IPS DF 19.7 (cell line): ENCODE measurements at places on chromosomes 3 and 15.

DNA sequence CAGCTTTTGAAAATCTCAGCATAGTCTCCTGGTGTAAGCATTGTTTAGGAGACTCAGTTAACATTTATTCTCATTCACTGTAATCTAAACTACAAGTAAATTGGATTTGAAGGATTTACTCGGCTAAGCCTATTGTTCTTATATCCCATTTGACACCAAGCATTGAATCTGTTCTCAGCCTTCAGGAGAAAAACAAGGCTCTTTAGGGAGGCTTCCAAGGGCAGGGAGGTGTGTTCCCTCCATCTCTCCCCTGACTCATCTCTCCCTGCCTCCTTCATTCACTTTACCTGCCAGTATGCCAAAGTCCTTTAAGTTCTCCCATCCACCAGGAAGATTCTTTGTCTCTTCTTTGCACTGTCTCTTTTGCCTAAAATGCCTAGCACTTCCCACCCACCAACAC is 347.8 kb downstream of the MFSD1 start:
- no peak for DNase-seq

- no peak for DNase-seq
Observed at GRCh38 chr3:77825001-77825827, 785.3 kb downstream of the ROBO2 start.

GRCh38 chr15:58631319-58631718 is 118.2 kb downstream of the ADAM10 start:
- DNase-seq, result no peak

DNA sequence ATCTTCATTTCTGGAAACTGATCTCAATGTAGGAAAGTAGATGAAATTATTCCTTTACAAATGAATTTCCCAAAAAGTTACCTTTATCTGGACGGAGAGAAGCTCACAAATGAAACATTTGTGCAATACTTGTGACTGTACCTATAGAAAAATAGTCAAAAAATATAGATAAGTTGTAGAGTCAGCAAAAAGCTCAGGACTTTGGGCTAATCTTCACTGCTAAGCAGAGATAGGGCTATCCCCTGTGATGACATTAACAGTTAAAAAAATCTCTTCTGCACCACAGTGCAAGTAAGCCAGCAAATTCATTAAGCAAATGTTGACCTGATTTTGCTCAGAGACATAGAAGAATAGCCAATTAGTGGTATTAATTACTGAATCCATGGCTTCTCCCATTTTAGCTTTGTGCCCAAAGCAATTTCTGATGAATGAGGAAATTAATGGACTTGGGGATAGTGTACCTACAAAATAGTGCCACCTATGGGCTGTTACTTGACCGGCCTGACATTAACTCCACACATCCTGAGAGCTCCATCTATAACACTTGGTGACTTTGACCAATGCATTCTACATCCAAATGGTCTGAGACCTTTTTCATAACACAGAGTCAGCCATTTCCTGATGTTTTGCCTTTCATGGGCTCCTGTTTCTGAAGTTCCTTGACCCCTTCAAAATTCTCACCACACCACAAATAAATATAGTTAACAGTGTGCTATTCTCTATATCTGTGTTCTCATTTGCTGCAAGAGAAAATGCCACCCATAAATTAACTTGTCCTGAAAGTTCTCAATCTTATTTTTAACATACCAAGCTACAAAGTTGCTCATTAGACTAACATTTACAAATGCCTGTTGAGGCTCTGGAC is 105.0 kb downstream of the SSR3 start:
- no peak for DNase-seq

- no peak for DNase-seq
Observed at GRCh38 chr15:84812842-84813241, 4.3 kb upstream of the ALPK3 start.

GRCh38 chr3:72022027-72022426 is 237.1 kb upstream of the PROK2 start:
- DNase-seq, result no peak

DNA sequence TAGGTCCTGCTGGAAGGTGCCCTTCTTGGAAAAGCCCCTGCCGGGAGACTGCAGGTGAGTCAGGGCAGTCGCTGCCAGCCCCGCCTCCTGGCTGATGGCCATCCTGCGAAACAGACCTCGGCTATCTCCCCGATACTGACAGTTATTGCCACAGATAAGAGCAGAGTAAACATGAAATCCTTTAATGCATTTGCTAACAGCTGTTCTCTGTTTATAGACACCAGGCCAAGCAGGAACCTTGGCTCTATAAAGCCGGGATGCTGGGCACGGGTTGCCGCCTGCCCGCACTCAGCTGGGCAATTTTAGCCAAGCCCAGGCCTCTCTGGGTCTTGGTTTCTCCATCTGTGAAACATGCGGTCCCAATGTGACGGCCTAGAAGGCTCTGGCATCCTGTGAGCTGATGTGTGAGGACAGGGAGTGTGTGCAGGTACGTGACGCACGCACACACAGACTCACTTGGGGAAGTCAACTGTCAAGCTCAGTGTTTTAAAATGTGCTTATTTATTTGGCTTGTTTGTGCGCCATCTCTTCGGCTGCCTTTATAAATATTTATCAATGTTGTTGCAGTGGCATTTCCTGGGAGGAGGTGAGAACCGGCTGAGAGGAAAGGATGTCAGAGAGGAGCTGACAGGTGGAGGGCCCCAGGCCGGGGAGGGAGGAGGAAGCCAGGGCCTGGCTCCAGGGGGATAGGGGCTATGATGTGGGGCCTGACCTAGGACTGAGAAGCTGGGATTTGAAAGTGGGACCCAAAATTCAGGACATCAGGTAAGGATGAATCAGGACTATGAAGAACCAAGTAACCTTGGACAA is 50.8 kb upstream of the PRR23E start:
- DNase-seq, result no peak

- no peak for DNase-seq
Observed at GRCh38 chr3:129224984-129225393, 24.4 kb upstream of the COPG1 start.

DNA sequence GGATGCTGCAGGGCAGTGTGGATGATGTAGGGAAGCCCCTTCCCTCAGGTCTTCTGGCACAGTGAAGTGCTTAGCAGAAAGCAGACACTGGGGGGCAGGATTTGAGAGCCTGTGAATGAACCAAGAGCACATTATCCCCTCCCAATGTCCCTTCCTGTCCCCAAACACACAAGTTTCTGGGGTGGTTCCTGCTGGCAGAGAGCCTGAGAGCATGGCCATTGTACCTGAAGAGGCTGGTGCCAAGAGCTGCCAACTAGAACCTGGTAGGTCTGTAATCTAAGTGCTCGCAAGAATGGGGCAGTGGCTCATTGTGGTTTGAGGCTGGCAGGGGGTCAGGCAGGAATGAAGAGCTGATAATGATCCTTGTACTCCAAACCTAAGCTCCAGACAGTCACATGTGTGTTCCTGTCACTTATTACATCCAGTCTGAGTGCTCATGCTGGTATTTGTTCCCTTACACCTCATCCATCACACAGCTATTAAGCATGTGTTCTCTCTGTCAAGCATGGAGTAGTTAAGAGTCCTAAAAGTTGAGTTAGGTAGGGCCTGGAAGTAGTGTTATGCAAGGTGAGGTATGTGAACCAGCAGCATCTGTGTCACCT is 6.7 kb upstream of the CCR1 start:
- no peak for DNase-seq

GRCh38 chr3:138348754-138349739 is 668 bp downstream of the MRAS start:
- no peak for DNase-seq

GRCh38 chr15:61070111-61070901 is 158.8 kb downstream of the RORA start:
- no peak for DNase-seq

- DNase-seq, result no peak
Observed at GRCh38 chr15:50256188-50257041, 9.1 kb downstream of the HDC start.

GRCh38 chr3:130258532-130258952 is 86.9 kb upstream of the COL6A5 start:
- DNase-seq, result no peak

DNA sequence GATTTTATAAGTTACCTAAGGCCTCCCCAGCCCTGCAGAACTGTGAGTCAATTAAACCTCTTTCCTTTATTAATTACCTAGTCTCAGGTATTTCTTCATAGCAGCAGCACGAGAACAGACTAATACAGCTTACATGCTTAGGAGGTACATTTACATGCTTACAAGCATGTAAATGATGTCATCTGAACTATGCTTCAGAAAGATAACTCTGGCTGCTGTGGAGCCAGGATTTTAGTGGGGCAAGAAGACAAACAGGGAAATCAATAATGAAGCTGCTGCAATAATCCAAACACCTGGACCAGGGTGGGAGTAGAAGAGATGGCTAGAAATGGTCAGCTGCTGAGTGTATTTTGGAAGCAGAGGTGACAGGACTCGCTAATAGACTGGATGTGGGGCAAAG is 9.6 kb downstream of the NDUFAF1 start:
- no peak for DNase-seq

DNA sequence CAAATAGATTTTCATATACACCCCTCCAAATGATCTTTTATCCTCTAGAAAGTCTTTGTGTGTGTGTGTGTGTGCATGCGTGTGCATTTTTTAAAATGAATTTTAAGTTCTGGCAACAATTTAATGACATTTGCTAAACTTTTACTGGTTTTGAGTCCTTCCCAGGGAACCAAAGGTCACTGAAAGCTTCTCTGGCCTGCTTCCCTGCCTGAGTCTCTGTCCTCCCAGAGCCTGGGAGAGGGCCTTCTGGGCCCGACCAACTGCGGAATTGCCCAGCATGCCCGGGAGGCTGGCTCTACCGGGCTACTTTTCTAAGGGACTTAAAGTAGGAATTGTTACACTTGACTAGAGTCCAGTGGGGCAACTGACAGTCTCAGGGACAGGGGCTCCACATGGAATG is 7.4 kb upstream of the RBPMS2 start:
- DNase-seq, result no peak

DNA sequence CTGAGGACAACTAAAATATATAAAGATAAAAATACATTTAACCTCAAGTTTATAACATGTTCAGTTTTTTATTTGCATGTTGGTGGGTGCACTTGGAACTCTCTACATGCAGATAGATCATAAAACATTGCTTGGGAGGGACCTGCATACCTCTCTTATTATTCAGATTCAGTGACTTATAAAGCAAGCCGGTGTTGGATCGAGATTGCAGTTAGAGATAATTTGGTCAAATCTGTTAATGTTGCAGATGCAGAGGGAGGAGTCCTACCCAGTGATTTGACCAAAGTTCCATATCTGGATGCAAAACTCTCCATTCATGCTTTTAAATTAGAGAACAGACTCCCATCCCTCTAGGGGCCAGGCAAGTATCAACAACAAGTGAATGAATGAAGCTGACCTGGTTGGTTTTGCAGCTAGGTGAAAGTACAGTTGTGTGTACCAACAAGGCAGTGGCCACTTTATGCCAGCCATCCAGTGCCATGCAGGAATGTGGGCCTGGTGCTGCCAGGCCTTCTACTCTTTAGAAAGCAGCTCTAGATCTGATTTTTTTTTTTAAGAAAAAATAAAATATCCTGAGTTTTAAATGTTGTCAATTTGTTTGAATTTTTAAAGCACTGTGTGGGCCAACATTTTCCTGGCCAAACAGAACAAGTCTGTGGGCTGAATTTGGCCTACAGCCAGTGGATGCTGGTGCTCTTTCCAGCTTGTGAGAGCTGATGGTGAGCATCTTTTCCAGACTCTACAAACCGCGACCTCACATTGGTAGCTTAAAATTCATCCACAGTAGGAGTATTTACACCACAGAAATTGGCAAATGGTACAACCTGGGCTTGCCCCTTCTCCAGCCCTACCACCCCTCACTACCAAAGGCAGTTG is 12.3 kb downstream of the CDIN1 start:
- no peak for DNase-seq

GRCh38 chr3:130866327-130866726 is 27.6 kb upstream of the ATP2C1 start:
- DNase-seq, result no peak

GRCh38 chr3:179181021-179181472 is 32.9 kb downstream of the PIK3CA start:
- DNase-seq, result no peak

DNA sequence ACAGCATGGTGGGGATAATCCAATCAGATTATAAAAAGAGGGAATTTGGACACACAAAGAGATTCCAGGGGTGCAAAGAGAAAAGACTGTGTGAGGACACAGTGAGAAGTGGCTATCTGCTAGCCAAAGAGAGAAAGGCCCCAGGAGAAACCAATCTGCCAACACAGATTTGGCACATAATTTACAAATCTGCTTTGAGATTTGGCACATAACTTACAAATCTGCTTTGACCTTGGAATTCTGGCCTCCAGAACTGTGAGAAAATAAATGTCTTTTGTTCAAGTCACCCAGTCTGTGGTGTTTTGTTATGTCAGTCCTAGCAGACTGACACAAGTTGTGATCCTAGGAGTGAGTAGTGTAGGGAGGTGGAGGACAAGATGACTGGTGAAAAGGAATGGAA is 3.5 kb upstream of the TM4SF18 start:
- no peak for DNase-seq

DNA sequence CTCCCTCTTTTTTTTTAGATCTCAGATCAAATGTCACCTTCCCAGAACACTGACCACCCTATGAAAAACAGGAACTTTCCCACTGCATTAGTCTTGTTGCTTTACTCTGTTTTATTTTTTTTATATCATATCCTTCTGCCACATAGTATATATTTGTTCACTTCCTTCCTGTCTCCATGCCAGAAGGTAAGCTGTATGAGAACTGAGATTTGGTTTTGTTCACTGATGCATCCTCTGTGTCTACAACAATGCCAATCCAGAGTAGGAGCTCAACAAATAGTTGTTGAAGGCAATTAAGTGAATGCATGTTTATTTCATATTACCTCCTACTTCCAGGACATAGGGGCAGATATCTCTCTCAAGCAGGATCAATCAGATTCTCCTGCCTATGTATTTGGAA is 114.4 kb downstream of the TPRG1 start:
- DNase-seq, result no peak

DNA sequence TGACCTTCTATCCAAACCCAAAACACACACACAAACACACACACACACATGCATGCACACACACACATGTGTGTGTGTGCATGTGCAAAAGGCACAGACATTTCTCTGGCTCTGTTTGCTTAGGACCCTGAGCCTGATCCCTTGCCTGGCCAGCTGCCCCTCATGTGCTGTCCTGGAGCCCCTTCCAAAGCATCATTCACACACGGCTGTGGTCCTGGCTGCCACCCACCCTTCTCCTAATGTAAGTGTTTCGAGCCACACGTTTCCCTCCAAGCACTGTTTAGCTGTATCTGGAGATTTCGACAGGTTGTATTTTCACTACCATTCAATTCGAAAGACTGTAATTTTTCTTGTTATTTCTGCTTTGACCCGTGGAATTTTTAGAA is 45.8 kb upstream of the KLF13 start:
- no peak for DNase-seq

- DNase-seq, result peak; percentile 5
Observed at GRCh38 chr3:190617185-190617584, 103.3 kb downstream of the IL1RAP start.

DNA sequence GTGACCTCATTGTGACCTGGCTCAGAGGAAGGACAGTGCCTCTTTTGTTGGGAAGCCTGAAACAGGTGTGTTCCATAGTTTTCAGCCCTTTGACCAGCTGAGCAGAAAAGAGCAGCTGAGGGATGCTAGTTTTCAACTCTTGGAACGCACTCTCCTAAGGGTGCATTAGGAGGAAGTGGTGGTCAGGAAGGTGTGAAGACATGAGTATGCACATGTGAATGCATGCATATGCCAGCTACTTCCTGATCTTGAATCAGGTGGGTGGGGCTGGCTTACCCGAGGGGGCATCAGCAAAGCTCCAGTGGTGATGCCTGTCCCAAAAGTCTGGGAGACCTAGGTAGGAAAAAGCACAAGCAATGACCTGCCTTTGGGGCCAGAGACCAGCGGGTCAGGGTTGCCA is 23.3 kb upstream of the CEMIP start:
- no peak for DNase-seq

GRCh38 chr3:43132870-43133636 is 27.2 kb upstream of the POMGNT2 start:
- DNase-seq, result no peak
